Hematopoietic multipotent progenitor cell (in vitro differentiated cells): ENCODE measurements at places on chromosomes 12 and 14. TPM values are rescaled to one million over a fixed set of nuclear protein-coding genes. Genes with fewer than 3 reads are reported as not detected.

DNA sequence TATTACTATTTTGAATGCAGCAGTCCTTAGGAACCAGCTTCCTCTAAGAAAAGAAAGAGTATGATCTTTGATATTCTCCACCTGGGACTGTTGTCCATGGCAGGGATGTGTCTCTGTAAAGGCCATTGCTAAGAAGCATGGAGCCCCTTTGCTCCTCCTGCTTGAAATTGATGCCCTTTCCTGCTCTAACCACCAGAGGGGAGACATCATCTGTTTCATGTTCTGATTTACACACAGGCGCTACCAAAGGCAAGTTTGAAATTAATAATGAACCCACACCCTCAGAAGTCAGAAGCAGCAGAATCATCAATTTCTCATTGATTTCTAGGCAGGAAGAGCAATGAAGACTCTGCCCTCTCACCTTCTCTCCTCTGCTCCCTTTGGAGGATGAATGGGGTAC is 253.8 kb downstream of the RMST start:
- no peak for DNase-seq

- DNase-seq: no peak
These were observed 41.7 kb upstream of the TSPAN11 start for GRCh38 chr12:30884799-30885198.

- no peak for DNase-seq
These were observed 10.8 kb downstream of the ZCRB1 start for GRCh38 chr12:42315108-42315507.

- DNase-seq: no peak
These were observed 32.9 kb downstream of the ALKBH1 start for GRCh38 chr14:77674931-77675330.

GRCh38 chr14:104786726-104787675 is 8.5 kb downstream of the AKT1 start:
- no peak for DNase-seq

GRCh38 chr12:104234926-104235499 is 19.4 kb downstream of the TXNRD1 start:
- no peak for DNase-seq

STRAP gene
- 29.6 TPM for total RNA-seq

DNA sequence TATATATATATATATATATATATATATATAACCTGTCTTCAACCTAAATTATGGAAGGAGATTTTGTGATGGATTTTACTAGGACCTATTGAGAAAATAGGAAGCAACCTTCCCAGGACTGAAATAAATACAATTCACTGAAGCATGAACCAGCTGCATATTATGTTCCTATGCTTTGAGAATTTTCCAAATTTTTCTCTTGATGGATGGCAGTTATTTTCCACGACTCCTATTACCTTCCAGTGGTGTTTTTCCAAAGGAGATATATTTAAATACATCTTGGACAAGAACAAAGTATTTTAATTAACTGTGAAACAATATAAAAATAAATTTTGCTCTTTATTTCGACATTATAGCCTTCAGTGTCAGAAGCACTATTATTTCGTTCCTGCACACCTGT is 87.9 kb downstream of the TMTC1 start:
- DNase-seq: no peak

TMEM179 gene
- not detected for total RNA-seq

- DNase-seq: no peak
These were observed 253.7 kb downstream of the GRIN2B start for GRCh38 chr12:13727707-13728195.

DNA sequence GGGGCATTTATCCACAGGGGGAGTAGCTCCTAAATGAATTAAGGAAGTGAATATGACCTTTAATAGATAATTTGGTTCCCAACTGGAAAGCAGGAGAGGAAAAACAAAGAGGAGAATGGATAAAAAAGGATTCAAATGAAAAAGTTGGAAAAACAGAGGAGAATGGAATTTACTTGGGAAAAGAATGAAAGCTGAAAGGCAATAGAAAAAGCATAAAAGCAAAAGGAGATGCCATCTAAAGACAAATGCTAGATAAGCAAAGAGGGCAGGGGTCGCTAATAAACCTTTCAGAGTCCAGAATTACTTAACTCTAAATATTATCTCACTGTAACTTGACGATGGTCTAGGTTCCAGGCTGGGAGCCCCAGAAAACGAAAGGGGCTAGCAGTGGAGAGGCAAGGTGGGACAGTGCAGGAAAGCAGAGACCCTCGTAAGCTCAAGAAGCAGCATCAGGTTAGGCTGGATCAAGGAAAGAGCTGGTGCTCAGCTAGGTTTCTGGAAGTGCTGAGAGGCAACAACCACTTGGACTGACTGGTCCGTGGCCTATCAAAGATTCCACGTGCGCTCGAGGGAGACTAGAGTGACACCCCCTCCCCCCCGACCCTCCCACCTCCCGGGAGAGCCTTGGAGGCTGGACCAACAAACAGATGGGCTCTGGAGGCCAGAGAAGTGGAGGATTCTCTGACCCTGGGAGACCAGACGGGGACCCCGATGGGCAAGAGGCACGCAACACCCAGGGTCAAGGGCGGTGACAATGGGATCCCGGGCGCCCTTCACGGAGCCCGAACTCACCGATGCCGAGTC is 1.2 kb downstream of the SLC2A13 start:
- DNase-seq: no peak

GUCY2C gene
- total RNA-seq: not detected

DNA sequence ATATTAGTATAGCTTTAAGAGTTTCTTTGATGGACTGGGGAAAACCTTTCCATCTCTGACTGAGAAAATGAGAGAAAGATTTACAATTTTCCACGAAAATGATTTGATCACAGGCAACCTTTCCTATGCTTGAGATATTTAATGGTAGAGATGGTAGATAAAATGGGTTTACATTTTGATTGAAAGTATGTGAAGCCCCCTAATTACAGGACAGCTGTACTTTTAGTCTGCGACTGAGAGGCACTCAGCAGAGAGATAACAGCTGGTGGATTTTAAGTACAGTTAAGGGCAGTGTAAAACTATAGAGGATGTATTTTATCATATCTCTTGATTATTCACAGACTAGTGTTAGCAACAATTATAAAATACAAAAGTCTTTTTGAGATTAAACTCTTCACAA is 40.7 kb downstream of the C12orf50 start:
- no peak for DNase-seq

- DNase-seq: no peak
These were observed 1.5 kb downstream of the HOXC8 start for GRCh38 chr12:54010053-54010971.

CAPZA3 gene
- total RNA-seq: not detected

DNA sequence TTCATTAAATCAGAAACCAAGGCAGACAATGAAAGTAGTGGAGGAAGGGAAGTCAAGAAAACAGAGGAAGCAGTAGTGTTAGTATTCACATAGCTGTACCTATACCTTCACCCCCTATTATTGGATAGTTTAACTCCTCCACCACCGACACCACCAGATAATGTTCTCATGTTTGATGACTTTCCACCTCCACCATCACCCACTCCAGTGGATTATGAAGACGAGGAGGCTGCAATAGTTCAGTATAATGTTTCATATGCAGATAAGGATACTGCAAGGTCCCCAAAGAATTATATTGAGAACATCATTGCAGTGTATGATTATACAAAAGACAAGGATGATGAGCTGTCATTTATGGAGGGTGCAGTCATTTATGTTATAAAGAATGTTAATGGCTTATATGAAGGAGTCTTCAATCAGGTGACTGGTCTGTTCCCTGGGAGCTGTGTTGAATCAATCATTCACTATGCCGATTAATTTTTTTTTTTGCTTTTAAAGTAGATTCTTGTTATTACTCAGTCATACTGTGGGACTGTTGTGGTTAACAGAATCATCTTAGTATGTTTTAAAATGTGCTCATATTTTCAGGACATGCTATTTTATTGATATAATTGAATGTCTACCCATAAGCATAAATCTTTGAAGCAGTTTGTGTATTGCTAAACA is 32.2 kb upstream of the KTN1 start:
- no peak for DNase-seq

GRCh38 chr14:49879646-49880204 is 13.2 kb upstream of the ARF6 start:
- no peak for DNase-seq

DNA sequence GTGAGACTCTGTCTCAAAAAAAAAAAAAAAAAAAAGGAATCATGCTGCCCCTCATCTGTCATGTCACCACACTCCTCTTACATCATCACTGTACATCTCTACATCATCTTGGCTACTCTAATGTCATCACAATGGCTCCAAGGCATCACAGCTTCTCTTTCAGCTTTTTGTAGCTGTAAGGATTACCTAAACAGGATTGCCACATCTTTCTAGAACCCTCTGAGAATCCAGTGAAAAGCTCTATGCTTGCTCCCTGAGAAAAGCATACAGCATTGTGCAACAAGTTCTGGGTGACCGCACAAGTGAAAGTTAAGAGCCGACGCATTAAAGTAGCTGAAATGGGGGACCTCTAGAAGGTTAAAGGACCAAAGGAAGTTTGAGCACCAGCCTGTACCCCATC is 272.5 kb downstream of the C12orf50 start:
- no peak for DNase-seq

- no peak for DNase-seq
These were observed 30.9 kb downstream of the ERGIC2 start for GRCh38 chr12:29350080-29350479.

RAB2B gene
- total RNA-seq: 19.1 TPM

- no peak for DNase-seq
These were observed 29.0 kb upstream of the MED13L start for GRCh38 chr12:116306506-116306905.

RAD51AP1 gene
- total RNA-seq: 2.2 TPM

- no peak for DNase-seq
These were observed 50.2 kb downstream of the MYF5 start for GRCh38 chr12:80766897-80767296.

- DNase-seq: no peak
These were observed 406.5 kb downstream of the LRIG3 start for GRCh38 chr12:58513852-58514251.

LRRC43 gene
- 1.1 TPM for total RNA-seq

DNA sequence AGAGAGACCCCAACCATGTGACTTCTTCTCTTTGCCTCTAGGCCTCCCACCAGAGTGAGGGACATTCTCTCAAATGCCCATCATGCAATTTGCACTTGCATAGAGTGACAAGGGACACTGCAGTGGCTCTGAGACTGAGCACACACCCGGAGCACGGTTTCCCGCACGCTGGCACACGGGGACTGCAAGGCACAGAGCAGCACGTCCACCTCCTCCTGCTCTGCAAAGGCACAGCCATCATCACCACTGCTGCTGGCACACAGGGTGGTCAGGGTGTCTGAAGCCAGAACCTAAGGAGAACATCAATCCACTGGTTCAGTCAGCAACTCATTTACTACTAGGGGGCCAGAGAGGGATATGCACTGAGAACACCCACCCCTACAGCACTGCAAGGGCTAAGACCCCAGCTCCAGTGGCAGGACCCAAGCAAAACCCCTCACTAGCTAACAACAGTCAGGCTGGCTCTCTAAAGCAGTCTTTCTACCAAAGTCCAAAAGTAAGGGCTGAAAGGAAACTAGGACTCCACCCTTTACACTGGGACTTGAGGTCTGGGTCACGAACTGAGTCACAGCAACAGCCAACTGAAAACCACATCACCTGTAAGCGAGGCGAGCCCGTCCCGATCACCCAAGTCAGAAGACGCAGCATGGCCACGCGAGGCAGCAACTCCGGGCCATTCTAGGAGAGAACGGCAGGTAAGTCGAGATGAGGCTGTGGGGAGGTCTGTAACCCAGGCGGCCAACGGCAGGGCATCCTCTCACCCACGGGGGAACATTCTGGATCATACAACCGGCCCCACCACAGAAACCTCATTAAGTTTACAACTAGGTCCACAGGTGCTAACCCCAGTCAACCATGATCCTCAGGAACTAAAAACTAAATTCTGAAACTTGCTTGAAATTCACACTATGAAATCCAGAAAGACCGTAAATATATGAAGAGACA is 37.9 kb downstream of the GCN1 start:
- DNase-seq: no peak

GRCh38 chr12:128707488-128707887 is 116.3 kb downstream of the SLC15A4 start:
- DNase-seq: no peak

- DNase-seq: no peak
These were observed 303.0 kb downstream of the NUAK1 start for GRCh38 chr12:105835580-105836241.

TPH2 gene
- total RNA-seq: not detected

- DNase-seq: no peak
These were observed 2.0 kb downstream of the FAM177A1 start for GRCh38 chr14:35047976-35048513.

SERPINA12 gene
- total RNA-seq: not detected

KLRB1 gene
- under 0.01 TPM for total RNA-seq

GRCh38 chr12:59500335-59500734 is 95.5 kb upstream of the SLC16A7 start:
- DNase-seq: no peak

GPRC5D gene
- total RNA-seq: not detected

DNA sequence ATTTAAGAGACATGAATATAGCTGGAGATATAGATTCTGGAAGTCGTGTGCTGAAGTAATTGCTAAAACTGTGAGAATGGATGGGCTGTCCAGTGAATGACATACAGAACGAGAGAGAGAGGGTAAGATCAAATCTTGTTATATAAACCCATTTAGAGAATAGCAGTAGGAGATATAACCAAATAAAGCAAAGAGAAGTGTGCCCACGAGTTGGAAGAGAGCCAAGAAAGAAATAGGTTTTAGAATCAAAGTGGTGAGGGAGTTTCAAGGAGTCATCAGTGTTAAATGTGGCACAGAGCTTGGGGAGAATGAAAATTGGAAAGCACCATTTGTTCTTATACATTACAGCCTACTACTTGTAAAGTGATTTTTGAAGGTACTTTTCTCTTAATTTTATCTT is 19.2 kb downstream of the TOGARAM1 start:
- DNase-seq: no peak

DNA sequence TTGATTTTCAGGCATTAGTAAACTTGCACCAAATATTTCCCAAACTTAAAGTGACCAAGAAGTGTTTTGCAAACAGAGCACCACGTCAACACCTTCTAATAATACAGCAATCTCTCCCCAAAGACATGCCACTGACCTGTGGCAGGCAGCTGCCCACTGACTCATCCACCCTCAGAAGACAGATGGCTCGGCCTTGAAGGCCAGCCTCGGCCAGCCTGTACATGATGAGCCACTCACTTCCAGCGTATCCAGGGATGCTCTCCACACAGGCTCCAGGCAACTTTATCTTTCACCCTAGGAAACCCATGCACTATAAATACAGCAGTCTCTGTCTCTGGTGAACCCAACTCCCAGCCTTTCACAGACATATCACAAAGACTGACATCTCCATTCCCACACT is 62.7 kb downstream of the TUNAR start:
- DNase-seq: no peak

DNA sequence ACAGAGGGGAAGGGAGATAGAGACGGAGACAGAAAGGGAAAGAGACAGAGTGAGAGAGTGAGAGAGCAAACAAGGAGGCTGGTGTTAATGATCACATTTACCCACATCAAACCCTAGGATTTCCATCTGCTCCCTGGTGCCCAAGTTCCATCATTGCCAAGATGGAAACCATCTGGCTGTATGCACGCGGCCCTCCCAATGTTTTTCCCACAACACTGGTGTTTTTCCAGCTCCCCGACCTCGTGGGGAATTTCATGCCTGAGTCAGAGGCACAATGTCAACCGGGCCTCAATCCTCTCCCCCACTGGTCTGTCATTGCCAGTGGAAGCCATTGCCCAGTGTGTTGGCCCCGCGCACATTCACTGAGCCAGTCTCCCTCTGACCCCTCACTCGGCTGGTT is 19.9 kb upstream of the BDKRB2 start:
- no peak for DNase-seq
